Mucosa of descending colon (tissue), 3 donors: ENCODE measurements at places on chromosomes 7 and 10. TPM values are rescaled to one million over a fixed set of nuclear protein-coding genes. Genes with fewer than 3 reads are reported as not detected.

GJC3 gene
- not detected for total RNA-seq

DNA sequence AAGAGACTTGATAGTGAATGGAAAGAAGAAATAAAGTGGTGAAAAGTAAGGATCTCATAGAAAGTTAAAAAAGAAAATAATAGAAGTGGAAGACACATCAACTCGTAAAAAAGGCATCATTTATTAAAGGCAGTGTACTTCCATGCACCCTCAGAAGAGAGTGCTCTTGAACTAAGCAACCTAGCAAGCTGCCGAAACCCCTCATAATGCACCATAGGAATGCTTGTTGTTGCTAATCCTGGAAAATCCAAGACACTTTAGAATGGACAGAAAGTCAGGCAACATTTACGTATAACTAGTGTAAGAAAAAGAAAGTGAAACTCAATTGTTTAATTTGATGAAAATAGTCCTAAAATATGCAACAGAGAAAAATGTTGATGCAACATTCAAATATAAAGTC is 12.8 kb downstream of the TFPI2 start:
- DNase-seq = no peak

DNA sequence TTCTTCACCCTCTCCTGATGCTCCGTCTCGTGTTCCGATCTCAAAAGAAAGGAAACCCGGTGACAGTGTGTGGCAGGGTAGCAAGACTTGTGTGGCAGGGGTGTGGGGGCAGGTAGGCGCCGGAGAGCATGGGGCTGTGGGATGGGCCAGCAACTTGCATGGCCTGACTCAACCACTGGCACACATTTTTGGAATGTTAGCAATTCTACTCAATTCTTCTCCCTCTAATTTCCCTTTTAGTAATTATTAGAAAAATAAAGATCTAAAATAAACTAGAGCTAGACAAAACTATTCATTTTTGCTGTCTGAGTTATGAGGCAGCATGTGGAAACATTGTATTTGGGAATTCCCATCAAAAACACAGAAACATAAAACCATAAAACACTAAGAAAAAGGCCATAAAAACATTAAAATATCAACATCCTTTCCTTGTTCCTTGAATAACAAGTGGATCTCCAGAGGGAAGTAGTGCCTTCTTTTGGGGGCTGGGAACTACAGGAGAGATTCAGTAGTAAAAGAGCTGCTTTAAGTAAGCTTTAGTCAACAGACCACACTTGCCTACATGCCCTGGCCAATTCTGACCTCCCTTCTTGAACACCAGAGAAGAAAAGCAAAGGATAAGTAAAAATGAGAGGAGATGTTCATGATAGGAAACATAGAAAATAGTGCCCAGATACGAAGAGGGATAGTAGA is 21.8 kb downstream of the SEMA3C start:
- peak; percentile 58 for DNase-seq

DNA sequence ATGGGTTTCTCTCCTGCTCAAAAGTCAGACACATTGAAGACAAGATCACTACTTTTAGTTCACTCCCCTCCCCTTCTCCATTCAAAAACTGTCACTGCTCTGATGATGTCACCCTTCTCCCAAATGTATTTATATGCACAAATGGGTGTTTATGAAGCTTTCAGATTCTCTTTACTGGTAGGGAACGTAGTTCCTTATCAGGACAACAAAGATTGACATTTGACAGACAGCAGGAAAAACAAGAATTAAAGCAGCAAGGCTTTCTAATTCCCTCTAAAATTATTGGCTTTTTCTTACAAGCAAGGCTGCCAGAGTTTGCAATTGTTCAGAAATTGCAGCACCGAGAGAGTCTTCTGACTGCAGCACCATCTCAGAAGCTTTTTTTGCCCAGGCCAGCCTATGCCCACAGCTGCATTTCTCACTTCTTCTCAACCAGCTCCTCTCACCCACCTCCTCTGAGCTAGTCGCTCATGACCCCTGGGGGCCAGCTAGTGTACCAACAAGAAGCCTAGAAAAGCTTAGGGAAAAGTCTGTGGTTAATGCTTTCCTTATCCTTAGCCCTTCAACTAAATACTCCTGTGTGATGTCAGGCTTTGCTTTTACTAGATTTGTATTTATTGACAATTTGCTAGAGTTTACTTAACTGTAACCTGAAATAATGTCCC is 265.1 kb downstream of the HTR7 start:
- no peak for DNase-seq

- DNase-seq = no peak
These were observed 51.0 kb downstream of the ORC5 start for GRCh38 chr7:104156842-104157277.

- no peak for DNase-seq
These were observed 737.1 kb downstream of the INHBA start for GRCh38 chr7:40965774-40966173.

DNA sequence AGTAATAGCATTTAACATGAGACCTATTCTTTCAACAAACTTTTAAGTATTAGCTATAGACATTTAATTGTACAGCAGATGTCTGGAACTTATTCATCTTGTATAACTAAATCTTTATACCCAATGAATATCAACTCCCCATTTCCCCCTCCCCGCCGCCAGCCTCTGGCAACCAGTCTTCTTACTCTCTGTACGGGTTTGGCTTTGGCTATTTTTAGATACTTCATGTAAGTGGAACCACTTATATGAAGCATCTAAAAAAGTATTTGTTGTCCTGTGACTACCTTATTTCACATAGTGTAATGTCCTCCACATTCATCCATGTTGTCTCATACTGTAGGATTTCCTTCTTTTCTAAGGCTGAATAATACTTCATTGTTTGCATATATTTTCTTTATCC is 60.8 kb downstream of the RAB18 start:
- no peak for DNase-seq
